ENCODE measurements at places on chromosomes 1 and 21. TPM values are rescaled to one million over a fixed set of nuclear protein-coding genes. Genes with fewer than 3 reads are reported as not detected.

Gene CGN
- 3.6 TPM for total RNA-seq

Gene MAB21L3
- 0.07 TPM for total RNA-seq

Gene MFAP2
- 53.4 TPM for total RNA-seq

Gene PARK7
- total RNA-seq: 205 TPM

Gene MCOLN3
- total RNA-seq: 3.8 TPM

All from foreskin keratinocyte (primary cell).